ENCODE measurements at places on chromosomes 16 and 17.

GRCh38 chr17:74920642-74921025 lies 2.4 kb downstream of the USH1G start:
- DNase-seq = no peak

GRCh38 chr16:56226845-56227525 lies 35.7 kb downstream of the GNAO1 start:
- no peak for DNase-seq

- no peak for DNase-seq
These were observed 60.6 kb downstream of the RAB11FIP4 start for GRCh38 chr17:31452101-31452500.

GRCh38 chr17:57544401-57544800 lies 200.7 kb downstream of the CCDC182 start:
- DNase-seq = no peak

GRCh38 chr16:51651061-51651466 lies 500.0 kb upstream of the SALL1 start:
- no peak for DNase-seq

- DNase-seq = no peak
These were observed 44.3 kb downstream of the LCMT1 start for GRCh38 chr16:25155553-25156460.
